G401 (cell line): ENCODE measurements at places on chromosomes 5 and 9. TPM values are rescaled to one million over a fixed set of nuclear protein-coding genes. Genes with fewer than 3 reads are reported as not detected.

DNA sequence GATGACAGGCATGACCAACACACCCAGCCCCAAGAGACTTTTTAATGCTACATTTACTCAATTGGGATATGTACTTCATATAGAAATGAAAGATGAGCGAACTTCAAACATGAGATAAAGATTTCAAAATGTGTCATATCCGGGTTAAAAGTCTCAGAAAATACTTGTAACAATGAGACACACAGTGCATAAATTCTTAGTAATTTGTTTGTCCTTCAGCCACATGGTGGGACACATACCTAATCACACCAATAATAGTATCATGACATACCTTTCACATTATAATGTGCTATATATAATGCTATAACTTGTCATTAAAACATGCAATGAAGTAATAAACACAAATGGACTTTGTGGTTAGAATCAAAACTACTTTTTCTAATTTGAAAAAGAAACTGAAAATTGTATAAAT lies 204.7 kb upstream of the RFX3 start:
- DNase-seq, result no peak

DNA sequence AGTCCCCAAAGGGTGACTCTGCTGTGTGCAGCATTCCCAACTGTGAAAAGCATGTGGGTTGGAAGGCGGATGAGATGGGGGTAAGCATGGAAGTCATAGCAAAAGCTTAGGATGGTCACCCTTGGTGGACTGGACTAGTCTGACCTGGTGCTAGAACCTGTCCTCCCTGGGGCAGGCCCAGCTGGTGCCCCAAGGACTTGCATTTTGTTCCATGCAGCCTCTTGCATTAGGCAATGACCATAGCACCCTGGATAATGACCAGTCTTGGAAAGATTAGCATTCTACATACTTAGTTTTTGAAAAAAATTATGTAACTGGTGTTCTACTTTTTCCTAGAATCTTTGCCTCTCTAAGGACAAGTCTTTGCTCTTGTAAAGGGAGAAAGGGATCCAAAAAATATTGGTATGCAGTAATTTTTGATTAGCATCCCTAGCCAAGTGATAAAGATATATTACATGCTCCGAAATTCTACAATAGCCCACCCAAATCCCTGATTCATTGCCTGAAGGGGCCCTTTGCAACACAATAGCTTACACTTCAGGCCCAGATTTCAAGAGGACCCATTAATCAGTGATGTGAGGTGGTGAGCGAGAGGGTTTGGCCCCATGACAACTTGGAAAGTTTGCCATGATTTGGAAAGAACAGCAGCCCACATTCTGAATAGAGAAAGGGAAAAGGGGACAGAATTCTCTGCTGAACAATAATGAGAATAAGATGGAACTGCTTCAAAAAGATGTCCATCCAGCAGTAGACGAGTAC lies 93.3 kb upstream of the CD180 start:
- no peak for DNase-seq

DNA sequence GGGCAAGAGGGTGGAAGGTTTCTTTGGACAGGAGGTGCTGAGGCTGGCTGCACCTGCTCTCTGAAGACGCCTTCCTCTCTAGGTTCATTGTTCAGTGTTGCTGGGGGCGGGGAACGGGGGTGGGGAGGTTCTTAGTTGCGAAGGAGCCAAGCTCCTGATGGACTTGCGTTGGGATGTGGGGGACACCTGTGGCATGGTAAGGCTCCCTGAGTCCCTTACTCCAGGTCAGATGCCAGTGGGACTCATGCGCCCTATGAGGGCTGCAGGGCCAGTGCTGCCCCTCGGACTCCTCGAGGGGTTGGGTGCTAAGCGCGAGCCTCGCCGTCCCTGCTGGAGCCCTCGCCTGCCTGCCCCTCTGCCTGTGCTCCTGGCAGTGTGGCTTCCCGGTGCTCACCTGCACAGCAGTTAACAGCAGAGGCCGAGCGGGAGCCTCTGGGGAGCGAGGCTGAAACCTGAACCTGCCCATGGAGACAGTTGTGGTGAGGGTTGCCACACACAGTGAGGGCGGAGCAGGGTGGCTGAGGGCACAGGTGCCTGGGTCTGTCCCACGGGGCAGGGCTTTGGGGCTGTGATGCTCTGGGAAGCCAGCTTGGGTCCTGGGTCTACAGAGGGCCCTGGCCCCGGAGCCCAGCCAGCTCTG lies 5.5 kb downstream of the RNU6ATAC start:
- DNase-seq, result no peak

GRCh38 chr5:10886497-10886896 lies 125.5 kb upstream of the DAP start:
- no peak for DNase-seq

GRCh38 chr9:137218754-137219271 lies 3.2 kb downstream of the RNF208 start:
- no peak for DNase-seq

DNA sequence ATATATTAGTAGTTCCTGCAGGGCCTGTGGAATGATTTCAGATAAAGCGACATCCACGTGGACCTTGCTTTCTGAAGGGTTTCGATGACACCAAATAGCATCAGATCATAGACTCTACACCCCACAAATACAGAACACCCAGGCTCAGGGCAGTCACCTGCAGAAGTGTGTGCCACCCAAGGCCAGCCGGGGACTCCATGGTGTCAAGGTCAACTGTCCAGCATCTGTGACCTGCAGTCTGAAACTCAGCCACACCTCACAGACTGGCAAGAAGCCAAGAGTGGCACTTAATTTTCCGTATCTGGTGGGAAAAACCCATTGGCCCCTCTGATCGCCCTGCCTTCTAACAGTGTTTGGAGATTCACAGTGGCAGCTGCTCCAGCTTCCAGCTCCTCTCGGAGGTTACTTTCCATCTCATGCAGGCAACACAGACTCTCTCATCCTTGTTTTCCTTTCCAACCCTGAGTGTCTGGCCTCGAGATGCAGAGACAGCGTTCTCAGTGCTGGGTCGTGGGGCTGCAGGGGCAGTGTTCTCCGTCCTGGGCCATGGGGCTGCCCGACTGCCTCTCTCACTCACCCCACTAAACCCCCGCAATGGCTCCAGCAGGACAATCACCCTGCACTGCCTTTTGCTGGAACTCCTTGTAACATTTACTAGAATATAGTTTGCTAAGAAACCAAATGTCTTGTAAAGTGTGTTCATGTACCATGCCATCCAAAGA lies 221.9 kb downstream of the IRX2 start:
- DNase-seq, result no peak

DNA sequence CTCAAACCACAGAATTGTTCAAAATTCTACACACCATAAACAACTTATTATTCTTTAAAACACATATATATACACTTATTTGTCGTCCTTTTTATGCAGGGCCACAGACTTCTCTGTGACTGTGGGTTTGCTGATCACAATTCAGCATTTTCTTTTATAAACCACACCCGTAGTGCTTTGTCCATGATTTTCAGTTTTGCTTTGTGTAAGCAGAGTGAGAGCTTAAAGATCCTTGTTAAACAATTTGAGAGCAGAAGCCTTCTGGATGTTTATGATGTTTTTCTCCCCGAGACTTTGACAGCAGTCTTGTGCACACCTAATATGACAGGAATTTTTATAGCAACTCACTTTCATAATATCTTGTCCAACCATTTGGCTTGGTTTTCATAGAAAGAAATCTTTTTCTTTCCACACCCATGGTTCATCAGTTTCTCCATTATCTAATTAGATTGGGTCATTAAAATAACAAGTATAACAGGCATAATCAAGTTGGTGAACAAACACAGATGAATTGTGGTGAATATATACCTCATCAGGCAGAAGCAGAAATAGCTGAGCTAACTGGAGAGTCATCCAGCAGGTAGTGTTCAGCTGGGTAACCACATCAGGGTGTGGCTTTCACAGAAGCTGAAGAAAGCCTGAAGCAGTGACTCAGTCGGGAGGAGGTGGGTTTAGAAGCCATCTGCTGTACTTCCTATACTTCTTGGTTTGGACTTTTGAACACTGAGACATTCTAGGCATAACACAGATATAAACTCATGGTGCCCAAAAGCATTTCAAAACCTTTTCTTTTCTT lies 232.8 kb downstream of the DOCK8 start:
- DNase-seq, result no peak

- peak; percentile 37 for DNase-seq
Observed at GRCh38 chr5:1468247-1468612, 23.0 kb upstream of the SLC6A3 start.

The PHF24 gene
- not detected in 2 replicates for total RNA-seq

The GCNT4 gene
- total RNA-seq, result 63.2 and 92.1 TPM in 2 replicates

The GGTA1 gene
- total RNA-seq, result not detected in 2 replicates
